ENCODE measurements at places on chromosomes 4 and X. TPM values are rescaled to one million over a fixed set of nuclear protein-coding genes. Genes with fewer than 3 reads are reported as not detected.

DNA sequence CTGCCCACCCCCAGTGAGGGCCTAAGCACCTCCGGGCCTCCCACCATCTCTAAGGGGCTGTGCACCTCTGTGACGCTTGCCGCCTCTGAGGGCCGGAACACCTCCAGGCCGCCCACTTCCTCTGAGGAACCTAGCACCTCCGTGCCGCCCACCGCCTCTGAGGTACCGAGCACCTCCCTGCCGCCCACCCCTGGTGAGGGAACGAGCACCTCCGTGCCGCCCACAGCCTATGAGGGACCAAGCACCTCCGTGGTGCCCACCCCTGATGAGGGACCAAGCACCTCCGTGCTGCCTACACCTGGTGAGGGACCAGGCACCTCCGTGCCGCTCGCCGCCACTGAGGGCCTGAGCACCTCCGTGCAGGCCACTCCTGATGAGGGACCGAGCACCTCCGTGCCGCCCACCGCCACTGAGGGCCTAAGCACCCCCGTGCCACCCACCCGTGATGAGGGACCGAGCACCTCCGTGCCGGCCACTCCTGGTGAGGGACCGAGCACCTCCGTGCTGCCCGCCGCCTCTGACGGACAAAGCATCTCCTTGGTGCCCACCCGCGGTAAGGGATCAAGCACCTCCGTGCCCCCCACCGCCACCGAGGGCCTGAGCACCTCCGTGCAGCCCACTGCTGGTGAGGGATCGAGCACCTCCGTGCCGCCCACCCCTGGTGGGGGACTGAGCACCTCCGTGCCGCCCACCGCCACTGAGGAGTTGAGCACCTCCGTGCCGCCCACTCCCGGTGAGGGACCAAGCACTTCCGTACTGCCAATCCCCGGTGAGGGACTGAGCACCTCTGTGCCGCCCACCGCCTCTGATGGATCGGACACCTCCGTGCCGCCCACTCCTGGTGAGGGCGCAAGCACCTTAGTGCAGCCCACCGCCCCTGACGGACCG, 977 bp downstream of the MAGEE1 start:
- no peak for DNase-seq

GRCh38 chr4:131316086-131316485, 1833.0 kb upstream of the PCDH10 start:
- no peak for DNase-seq

- DNase-seq: no peak
These were observed 367.3 kb downstream of the CHIC1 start for GRCh38 chrX:73930300-73930699.

DNA sequence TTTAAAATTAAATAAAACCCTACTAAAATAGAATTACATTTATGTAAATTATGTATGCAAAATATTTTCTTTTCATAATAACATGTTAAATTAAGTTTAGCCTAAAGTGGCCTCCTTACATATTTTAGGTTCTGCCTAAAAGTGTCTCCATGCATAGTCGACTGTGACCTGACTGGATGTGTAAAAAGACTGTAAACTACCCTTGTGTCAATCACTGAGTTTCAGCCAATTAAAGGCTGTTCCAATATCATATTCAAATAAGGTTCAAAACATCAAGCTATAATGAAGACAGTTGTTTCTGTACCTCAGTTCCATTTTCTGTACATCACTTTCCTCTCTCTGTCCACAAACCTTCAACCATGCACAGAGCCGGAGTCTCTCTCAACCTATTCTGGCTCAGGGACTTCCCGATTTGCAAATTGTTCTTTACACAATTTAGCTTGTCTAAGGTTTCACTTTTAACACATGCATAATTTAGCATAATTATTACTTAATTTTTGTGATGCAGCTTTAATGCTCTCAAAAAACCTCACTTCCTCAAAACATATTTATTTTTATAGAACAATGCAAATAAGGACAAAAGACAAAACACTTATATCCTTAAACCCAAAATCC, 60.1 kb downstream of the SH3RF1 start:
- no peak for DNase-seq

DNA sequence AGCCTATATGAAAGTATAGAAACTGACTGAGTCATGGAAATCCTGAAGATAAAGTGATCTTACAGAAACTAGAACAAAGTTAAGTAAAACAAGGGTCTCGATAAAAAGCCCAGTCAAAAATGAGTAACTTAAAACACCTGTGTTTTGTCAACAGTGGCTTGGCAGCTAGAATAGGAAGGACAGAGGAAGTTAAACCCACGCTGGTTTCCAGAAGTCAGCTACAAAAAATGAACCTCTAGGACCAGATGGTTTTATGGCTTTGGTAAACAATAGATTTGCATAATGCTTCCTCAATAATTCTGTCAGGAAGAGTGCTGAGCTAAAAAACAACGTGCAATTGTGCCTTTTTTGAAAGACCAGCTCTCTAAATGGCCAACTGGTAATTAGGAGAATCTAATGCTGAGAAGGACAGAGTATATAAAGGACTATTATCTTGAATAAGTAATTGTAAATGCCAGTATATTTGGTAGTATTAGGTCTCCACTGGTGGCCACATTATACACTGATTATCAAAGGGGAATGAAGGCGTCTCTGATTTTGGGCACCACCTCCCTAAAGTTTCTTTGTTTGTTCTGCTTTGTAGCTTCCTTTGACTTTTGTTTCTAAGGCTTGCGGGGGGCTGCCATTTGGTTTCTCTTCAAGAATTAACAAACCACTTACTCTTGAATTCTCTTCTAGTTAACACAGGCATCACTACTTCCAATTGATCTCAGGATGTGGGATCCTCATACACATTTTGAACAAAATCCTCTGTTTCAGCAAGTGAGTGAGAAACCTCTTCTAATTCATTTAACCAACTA, 72.2 kb upstream of the PPP3CA start:
- no peak for DNase-seq

STARD8 gene
- polyA plus RNA-seq: 13.1 TPM

DNA sequence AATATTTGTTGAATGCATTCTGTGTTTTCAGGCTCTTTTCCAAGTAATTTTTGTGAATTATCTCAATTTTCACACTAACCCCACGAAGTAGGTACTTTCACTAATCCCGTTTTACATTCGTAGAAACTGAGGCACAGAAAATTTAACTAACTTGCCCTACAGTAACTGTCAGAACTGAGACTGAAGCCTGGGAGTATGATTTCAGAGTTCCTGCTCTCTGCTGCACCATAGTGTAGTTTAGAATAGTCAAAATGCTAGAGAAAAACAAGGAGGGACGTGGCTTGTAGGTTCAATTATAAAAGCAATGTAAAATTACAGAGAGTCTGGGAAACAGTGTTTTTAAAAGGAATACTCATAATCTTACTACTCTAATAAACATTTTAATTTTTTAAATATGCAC, 2.2 kb downstream of the CLCN3 start:
- DNase-seq: no peak

GRCh38 chr4:37717576-37717975, 31.4 kb upstream of the RELL1 start:
- DNase-seq: no peak

GRCh38 chrX:24877854-24878650, 137.7 kb downstream of the ARX start:
- DNase-seq: no peak

BTC gene
- 5.9 TPM for polyA plus RNA-seq

DNA sequence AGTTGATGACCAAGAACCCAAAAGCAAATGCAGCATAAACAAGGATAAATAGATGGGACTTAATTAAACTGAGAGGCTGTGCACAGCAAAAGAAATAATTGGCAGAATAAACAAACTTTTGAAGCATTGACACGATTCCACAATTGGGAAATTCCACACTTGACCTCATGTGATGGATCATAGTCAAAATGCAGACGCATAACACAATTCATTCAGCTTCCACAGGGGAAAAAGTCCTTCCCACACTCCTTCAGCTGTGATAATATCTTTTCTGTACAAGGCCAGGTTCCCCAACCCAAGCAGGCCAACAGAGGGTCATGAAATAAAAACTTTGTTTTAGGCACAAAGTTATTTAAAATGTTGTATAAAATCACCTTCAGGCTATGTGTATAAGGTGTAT, 66.6 kb upstream of the SLIT2 start:
- DNase-seq: no peak

FGF5 gene
- polyA plus RNA-seq: not detected

TEX11 gene
- not detected for polyA plus RNA-seq

- peak; percentile 78 for DNase-seq
These were observed 9.4 kb downstream of the KLF3 start for GRCh38 chr4:38673130-38673978.

HMX1 gene
- not detected for polyA plus RNA-seq

DNA sequence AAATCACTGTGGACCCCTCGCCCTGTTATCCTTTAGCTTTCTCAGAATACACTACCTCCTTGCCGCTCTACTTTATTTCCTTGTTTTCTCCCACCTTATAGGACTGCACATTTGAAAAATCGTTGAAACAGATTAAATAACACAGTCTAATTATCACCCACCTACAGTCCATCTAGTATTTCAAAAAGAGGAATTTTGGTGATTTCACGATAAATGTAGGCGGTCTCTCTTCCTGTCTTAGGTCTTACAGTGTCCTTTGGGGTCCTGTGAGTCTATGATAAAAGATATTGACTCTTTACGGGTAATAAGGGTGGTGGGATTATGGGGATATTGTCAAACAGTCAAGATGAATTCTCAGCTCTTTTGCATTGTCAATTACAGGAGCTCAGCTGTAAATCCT, 2.4 kb upstream of the TBL1X start:
- DNase-seq: no peak

SCML1 gene
- 20.6 TPM for polyA plus RNA-seq

SUV39H1 gene
- polyA plus RNA-seq: 7.8 TPM
